Neural progenitor cell (in vitro differentiated cells): ENCODE measurements at places on chromosomes 16 and 17.

DNA sequence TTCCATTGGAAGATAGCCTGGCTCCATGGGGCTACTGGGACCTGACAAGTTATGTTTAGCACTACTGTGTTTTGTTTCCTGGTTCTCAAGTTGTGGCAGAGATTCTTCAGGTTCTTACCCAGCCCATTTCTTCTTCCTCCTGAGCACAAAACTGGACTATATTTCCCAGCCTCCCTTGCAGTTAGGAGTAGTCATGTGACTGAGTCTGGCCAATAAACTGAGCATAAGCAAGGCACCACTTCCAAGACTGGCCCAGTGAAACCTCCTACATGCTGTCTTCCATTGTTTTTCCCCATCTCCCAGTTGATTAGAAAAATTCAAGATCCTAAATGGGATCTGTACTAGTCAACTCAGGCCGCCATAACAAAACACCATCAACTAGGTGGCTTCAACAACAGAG is 28.2 kb upstream of the RBBP6 start:
- H3K27me3 ChIP-seq: peaks cover 6% of the 10 kb centered on the region
- H3K4me3 ChIP-seq: no peak overlapping the region
- no peak overlapping the region for H3K27ac ChIP-seq

DNA sequence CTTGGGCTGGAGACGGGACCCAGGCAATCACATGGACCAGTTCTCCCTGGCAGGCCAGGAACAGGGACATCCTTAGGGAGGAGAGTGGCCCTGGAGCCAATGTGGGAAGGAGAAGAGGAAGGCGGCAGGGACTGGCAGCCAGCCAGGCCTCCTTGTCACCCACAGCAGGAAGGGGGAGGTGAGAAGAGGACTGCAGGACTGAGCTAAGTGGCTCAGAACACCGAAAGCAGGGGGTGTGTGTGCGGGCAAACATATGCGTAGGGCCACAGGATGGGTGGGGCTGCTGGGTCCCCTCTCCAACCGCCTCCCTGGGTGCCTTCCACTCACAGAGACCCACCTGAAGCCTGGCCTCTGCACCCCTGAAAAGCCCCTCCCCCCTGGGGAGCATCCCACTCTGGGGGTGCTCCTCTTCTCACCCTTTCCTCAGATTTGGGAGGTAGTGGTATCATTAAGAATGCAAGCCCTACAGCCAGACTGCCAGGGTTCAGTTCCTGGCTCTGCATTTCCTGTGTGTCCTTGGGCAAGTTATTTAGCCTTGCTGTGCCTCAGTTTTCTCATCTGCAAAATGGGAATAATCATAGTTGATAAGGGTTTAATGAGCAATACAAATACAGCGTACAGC is 8.1 kb downstream of the PNMT start:
- H3K4me3 ChIP-seq: no peak overlapping the region
- no peaks in the 10 kb centered on the region for H3K4me1 ChIP-seq
- no peaks in the 10 kb centered on the region for H3K36me3 ChIP-seq
- H3K27ac ChIP-seq: no peak overlapping the region

DNA sequence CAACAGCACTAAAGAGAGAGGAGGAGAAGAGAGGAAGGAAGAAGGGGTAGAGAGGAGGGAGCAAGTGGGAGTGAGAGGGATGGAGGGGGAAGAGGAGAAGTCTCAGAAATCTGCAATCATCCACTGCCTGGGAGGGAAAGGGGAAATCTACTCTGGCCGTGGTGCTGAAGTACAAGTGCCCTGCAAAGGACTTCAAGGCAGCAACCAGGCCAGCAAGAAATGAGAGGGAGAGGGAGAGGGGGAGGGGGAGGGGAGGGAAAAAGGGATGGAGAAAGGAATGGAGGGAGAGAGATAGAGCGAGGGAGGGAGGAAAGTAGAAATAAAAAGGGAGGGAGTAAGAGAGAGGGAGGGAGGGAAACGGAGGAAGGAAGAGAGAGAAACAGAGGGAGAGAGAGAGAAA is 130.8 kb upstream of the EEF2KMT start:
- no peaks in the 10 kb centered on the region for H3K27me3 ChIP-seq
- peak; percentile 64 for DNase-seq
- H3K36me3 ChIP-seq: no peaks in the 10 kb centered on the region
- H3K27ac ChIP-seq: no peak overlapping the region
- peaks cover 19% of the 10 kb centered on the region for H3K4me1 ChIP-seq
- H3K4me3 ChIP-seq: no peak overlapping the region

DNA sequence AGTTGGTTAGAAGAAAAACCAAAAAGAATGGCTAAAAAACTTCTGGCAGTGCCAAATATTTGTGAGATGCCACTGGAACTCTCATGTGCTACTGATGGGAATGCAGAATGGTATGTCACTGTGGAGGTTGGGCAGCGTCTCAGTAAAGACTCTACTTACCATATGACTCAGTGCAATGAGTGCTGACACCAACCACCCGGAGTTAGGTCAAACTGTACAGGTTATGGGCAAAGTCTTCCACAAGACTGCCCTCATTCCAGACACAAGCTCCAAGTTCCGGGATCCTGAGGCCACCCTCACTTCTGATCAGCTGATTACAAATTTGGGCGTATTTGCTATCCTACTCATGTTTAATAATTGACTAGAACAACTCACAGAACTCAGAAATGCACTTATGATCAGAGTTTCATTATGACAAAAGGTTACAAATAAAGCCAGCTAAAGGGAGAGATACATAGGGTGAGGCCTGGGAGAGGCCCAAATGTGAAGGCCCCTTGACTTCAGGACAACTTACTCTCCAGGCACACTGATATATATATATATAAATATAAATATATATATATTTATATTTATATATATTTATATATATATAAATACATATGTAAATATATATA is 114.9 kb downstream of the TRIM37 start:
- no peak for DNase-seq
- no peak overlapping the region for H3K4me3 ChIP-seq
- H3K36me3 ChIP-seq: no peaks in the 10 kb centered on the region

DNA sequence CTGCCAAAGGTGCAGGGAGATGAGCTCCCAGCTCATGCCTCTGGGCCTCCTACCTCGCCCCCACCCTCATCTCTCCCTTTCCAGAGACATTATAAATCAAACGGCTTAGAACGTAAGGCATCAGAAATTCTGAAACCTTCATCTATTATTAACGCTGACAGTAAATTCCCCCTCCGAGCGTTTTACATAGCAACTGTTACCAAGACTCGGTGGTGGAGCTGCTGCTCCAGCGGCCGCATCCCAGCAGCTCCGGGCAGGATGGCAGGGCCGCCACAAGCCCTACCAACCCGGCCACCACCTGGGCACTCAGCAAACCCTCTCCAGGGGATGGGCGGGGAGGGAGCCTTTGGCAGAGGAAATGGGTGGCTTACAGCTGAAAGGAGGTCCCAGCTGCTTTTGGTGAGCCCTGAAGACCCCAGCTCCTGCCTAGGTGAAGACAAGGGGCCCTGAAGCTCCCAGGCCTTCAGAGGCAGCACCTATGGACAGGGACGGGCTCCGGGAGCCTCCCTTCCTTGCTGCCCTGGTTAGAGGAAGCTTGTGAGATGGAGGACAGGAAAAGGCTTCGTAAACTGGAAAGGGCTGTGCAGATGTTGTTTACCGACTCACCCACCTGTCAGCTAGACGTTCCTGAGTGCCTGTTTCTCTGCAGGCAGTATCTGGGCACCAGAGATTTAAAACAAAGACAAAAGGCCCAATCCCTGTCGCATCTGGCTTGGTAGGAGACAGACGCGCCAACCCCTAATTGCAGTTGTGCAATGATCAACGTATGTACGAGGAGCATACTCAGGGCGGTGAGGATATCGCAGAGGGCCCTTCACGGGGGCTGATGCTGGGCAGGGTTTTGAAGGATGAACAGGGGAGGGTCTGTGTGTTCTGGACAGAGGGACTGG is 76.9 kb downstream of the RAI1 start:
- no peaks in the 10 kb centered on the region for H3K27me3 ChIP-seq
- no peak for DNase-seq
- no peaks in the 10 kb centered on the region for H3K36me3 ChIP-seq
- H3K27ac ChIP-seq: no peak overlapping the region

DNA sequence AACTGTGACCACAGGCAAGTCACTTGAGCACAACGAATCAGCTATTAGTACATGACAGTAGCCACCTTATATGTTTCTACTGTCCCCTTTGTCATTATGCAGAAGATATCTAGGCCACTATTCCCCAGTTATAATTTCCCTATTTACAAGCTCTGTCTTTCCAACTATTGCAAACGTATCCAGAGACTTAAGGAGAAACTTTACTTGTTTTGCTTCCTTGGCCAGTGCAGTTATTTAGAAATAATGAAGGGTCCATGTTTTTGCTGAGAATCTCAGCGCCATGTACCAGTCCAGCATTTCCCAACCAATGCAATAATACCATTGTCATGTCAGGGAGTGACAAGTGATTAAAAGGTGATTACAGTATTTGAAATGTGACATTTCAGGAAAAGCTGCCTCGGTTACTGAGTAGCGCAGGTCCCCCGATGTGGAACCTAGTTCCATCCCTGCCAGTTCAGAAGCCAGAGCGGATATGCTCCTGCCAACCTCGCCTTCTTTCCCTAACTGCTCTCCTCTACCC is 743 bp downstream of the ZNF624 start:
- H3K4me3 ChIP-seq: peak overlapping the region; percentile 60
- H3K4me1 ChIP-seq: peaks cover 10% of the 10 kb centered on the region
- H3K27ac ChIP-seq: peak overlapping the region; percentile 63
- H3K36me3 ChIP-seq: no peaks in the 10 kb centered on the region

GRCh38 chr17:75468291-75468754 is 11.9 kb downstream of the TMEM94 start:
- H3K27ac ChIP-seq: no peak overlapping the region
- no peaks in the 10 kb centered on the region for H3K4me1 ChIP-seq
- no peaks in the 10 kb centered on the region for H3K27me3 ChIP-seq
- DNase-seq: no peak
- no peak overlapping the region for H3K4me3 ChIP-seq
- H3K36me3 ChIP-seq: no peaks in the 10 kb centered on the region

DNA sequence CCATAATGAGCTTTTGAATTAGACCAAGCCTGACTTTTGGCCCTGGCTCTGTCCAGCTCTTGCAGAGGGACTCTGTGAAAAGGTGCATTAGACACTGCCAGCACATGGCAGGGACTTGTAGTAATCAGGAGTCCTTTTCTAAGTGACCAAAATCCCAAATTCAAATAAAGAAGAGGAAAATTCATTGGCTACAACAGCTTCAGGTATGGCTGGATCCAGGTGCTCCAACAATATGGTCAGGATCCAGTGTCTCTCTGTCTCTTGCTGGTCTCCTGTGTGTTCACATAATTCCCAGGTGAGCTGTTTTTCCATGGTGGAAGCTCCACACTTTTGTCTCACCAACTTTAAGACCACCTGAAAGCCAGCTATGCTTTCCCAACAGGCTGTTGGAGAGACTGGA is 358.8 kb upstream of the TNRC6C start:
- peaks cover 27% of the 10 kb centered on the region for H3K4me1 ChIP-seq
- no peak overlapping the region for H3K4me3 ChIP-seq
- H3K27ac ChIP-seq: no peak overlapping the region

GRCh38 chr16:53949715-53950410 is 245.9 kb downstream of the FTO start:
- no peak overlapping the region for H3K4me3 ChIP-seq
- H3K27ac ChIP-seq: no peak overlapping the region
- H3K36me3 ChIP-seq: no peaks in the 10 kb centered on the region
- peaks cover 18% of the 10 kb centered on the region for H3K4me1 ChIP-seq
- H3K27me3 ChIP-seq: no peaks in the 10 kb centered on the region
- DNase-seq: no peak

- no peak overlapping the region for H3K4me3 ChIP-seq
- H3K4me1 ChIP-seq: peaks cover 18% of the 10 kb centered on the region
- no peak overlapping the region for H3K27ac ChIP-seq
- DNase-seq: no peak
- no peaks in the 10 kb centered on the region for H3K36me3 ChIP-seq
Observed at GRCh38 chr16:804193-805048, 3.9 kb upstream of the GNG13 start.

DNA sequence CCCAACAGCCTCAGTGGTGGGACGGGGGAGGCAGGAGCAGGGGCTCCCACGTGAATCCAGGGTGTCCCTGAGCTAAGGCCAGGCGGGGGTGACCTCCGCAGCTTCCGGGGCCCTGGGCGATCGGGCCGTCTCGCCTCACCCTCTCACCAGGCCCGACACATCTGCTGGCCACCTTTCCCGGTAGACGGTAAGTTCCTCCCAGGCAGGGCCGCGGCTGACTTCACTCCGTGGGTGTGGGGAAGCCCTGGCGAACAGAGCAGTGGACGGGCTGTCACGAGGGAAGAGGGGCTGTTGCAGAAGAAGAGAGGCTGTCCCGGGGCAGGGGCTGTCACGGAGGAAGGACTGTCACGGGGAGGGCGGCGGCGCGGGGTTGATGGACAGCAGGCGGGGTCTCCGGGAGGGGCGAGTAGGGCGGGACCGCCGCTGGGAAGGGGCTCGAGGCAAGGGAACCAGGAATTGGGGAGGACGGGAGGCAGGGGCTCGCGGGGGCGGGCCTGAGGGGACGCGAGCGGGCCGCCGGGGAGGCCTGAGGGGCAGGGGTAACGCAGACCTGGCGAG is 498 bp downstream of the PKMYT1 start:
- no peak overlapping the region for H3K27ac ChIP-seq
- DNase-seq: peak; percentile 64
- H3K4me1 ChIP-seq: peaks cover 26% of the 10 kb centered on the region
- no peaks in the 10 kb centered on the region for H3K36me3 ChIP-seq
- H3K27me3 ChIP-seq: peaks cover 7% of the 10 kb centered on the region
- peak overlapping the region; percentile 65 for H3K4me3 ChIP-seq

DNA sequence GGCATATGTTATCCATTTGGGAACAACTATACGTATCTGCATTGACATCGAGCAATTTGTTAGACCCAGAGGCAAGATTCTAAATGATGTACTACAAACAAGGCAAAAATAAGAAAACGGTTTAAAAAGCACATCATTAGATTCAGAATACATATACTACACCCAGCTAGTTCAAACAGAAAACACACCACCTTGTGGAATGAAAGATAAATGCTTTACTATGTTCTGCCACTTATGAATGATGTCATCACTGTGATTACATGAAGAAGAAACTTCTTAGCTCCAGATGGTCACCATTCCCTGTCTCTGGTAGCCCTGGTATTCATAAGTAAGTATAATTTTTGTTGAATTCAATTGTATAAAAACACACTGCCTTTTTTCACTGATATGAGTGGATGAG is 7.8 kb downstream of the NACA2 start:
- H3K27ac ChIP-seq: no peak overlapping the region
- DNase-seq: no peak
- H3K36me3 ChIP-seq: no peaks in the 10 kb centered on the region
- no peaks in the 10 kb centered on the region for H3K4me1 ChIP-seq
- no peaks in the 10 kb centered on the region for H3K27me3 ChIP-seq

- H3K27me3 ChIP-seq: no peaks in the 10 kb centered on the region
- H3K36me3 ChIP-seq: no peaks in the 10 kb centered on the region
- DNase-seq: no peak
- H3K4me3 ChIP-seq: no peak overlapping the region
Observed at GRCh38 chr17:28665994-28666393, 4.0 kb downstream of the SUPT6H start.

GRCh38 chr16:5621826-5622225 is 524.2 kb upstream of the EEF2KMT start:
- H3K4me1 ChIP-seq: no peaks in the 10 kb centered on the region
- no peak overlapping the region for H3K4me3 ChIP-seq
- no peak for DNase-seq
- H3K36me3 ChIP-seq: no peaks in the 10 kb centered on the region

- no peaks in the 10 kb centered on the region for H3K27me3 ChIP-seq
- peak; percentile 75 for DNase-seq
- H3K4me3 ChIP-seq: peak overlapping the region; percentile 29
- H3K4me1 ChIP-seq: peaks cover 80% of the 10 kb centered on the region
- H3K36me3 ChIP-seq: no peaks in the 10 kb centered on the region
Observed at GRCh38 chr17:77174928-77175661, 34.3 kb downstream of the SEC14L1 start.
